ENCODE measurements at places on chromosomes 2 and 18.

DNA sequence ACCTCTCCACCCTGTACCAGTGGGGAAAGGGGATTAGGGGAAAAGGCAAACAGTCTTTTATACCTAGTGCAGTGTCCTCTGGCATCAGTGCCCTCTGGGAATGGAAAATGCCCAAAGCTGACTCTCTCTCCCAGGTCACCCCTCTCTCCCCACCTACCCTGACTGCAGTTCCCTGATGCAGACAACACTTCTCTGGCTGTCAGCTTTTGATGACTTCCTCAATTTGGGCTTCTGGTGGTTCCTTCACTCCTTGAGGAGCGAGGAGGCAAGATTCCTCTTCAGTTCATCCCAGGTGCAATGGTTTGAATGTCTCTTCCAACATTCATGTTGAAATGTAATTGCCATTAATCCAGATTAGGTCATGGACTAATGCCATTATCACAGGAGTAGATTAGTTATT, 19.7 kb upstream of the PPM1B start:
- DNase-seq = no peak

DNA sequence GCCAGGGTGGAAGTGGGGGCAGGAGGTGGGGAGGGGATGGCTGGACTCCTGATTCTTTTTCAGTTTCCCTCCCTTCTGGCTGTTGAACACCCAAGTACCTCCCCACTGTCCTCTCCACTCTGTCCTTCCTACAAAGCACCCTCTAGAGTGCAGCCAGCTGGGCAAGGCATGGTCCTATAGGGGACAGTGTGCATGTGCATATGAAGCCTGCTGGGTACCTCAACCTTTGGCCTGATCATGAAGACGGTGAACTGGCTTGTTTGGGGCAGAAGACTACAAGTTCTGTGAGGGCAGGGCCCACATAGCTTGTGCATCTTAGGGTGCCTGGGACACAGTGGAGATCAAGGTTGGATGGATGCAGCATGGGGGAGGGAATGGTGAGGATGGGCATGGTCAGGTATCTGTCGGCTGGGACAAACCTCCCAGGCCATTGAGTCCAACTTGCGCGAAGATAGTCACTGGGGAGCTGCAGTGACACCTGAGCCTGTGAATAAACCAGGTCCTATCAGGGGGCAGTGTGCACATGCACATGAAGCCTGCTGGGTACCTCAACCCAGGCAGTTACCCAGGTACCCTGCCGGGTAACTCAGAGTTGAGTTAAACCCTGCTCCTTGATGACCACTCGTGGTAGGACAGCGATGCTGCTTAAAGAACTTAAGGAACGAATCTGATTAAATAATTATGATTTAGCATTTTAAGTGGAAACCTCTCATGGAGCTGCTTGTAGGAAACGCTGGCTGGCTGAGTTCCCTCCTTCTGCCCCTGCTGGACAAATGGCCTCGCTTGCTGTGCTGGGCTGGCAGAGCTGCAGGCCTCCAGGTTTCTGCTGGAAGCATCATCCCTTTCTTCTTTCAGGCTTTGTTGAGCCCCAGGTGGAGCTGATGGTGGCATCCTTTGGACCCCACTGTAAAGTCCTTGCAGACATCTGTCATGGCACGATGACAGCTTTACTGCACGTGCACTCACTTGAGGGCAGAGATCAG, 84.0 kb downstream of the POLR1A start:
- no peak for DNase-seq

DNA sequence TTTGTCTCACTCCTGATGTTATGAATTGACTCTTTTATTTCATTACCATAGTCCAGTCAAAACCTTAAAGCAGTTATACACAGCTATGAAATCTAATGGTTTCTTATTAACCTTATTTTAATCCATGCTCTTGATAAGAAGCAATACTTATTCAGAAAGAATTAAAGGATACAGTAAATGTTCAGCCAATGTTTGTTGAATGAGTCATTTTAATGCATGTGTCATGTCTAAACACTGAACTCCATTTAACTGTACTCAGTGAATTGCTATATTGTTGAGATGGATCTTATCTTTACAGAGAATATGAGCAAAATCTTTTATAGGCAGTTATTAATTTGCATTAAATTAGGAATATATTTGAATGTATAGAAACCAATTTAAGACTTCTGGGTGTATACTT, 135.1 kb upstream of the TFPI start:
- no peak for DNase-seq

DNA sequence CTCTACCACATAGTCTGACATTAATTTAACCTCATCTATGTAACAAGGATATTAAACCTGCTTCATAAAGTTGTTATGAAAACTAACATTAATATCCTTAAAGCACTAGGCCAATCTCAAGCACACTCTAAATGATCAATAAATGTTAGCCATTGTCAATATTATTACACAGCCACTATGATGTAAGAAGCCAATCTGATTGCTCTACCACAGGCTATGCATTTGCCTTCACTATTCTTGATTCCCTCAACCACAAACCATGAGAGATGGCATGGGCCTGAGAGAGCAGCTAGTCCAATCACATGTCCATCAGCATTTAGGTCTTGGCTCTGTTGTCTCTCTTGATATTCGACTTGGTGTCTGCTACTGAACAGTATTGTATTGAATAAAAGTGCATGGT, 4.2 kb downstream of the SLC25A12 start:
- DNase-seq = no peak

GRCh38 chr2:27431395-27431794, 3.0 kb downstream of the NRBP1 start:
- DNase-seq = no peak

DNA sequence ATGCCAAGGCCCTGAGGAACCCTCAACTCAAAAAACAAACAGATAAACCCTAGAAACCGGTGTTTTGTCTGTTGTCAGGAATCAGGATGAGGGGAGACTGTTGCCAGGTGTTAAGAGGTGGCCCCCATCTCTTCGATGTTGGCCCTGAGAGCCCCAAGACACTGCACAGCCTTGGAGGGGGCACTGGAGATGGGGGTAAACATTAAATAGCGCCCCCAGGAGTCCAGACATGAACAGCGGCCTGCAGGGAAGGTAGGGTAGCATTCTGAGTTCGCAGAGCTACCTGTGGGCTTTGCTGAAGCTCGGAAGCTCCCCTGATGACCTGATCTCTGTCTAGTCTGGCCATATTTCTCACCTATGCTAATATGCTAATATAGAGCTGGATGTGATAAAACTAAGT, 97.6 kb upstream of the SMAD2 start:
- DNase-seq = no peak

DNA sequence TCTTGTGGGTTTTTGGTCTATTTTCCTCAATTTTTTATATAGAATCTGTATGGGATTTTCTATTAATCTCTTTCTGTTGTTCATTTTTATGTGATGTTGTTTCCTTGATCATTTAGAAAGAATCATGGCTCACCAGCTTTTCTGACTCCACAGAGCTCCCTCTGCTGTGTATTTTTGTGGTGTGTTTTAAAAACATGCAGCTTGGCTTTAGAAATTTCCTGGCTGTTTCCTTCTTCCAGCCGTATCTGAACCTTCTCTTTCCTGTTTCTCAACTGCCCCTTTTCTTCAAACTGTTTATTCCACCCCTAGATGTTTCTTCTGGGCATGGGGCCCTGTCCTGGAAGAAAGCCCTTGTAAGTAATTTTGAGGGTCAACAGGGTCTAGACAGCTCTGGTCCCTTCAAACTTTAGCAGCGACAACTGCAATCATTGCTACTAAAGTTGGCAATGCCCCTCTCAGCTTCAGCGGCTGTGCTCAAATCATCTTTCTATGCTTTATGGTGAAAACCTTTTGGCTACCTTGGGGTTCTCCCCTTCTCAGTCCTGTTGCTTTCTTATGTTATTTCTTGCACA, 17.6 kb upstream of the COPS8 start:
- no peak for DNase-seq

DNA sequence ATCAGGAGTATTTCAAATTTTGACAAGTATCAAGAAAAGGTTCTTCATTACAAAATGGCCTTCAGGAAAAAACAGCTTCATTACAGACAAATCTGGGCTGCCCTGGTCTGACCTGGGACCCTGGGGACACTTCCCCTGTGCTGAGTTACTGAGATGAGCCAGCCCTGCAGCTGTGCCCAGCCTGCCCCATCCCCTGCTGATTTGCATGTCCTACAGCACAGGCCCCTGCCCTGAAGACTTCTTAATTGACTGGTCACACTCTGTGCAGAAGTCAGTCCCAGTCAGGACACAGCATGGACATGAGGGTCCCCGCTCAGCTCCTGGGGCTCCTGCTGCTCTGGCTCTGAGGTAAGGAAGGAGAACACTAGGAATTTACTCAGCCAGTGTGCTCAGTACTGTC, 235.1 kb downstream of the ANKRD36B start:
- DNase-seq = no peak

DNA sequence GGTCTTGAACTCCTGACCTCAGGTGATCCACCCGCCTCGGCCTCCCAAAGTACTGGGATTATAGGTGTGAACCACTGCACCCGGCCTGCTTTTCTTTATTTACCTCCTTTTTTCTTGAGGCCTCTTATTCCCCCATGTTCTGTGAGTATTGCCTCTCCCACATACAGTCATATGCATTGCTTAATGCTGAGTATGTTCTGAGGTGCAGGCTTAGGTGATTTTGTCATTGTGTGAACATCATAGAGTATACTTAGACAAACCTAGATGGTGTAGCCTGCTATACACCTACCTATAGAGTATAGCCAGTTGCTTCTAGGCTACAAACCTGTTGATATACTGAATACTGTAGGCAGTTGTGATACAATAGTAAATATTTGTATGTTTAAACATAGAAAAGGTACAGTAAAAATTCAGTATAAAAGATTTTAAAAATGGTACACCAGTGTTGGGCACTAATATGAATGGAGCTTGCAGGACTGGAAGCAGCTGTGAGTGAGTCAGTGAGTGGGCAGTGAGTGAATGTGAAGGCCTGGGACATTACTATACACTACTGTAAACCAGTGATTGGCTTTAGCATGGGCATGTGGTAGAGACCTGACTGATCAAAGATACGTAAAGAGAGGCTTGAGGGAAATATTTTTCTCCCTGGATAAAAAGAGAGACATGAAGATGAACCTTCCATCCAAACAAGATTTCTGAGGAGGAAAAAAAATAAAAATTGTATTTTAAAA, 17.6 kb downstream of the SLC39A10 start:
- no peak for DNase-seq

DNA sequence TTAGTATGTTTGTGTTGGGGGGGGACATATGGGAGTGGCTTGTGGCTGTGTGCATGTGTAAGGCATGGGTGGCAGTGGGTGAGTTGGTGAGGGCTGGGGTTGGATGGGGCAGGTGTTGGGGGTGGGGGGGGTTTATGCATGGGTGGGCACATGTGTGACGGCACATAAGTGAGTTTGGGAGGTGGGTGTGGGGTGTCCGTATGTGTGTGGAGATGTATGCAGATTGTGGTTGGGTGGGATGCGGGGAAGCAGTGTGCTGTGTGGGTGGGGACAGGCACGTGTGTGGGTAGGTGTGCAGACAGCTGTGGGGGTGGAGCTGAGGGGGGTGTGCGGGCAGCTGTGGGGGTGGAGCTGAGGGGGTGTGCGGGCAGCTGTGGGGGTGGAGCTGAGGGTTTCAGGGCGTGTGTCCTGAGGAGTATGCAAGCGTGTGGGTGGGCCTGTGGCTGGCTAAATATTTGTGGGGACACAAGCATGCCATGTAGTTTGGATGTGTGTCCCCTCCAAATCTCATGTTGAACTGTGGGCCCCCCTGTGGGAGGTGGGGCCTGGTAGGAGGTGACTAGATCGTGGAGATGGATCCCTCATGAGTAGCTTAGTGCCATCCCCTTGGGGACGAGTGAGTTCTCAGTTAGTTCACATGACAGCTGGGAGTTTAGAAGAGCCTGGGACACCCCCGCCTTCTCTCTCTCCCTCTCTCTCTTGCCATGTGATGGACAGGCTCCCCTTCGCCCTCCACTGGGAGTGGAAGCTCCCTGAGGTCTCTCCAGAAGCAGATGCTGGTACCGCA, 59.4 kb downstream of the ANKMY1 start:
- no peak for DNase-seq

DNA sequence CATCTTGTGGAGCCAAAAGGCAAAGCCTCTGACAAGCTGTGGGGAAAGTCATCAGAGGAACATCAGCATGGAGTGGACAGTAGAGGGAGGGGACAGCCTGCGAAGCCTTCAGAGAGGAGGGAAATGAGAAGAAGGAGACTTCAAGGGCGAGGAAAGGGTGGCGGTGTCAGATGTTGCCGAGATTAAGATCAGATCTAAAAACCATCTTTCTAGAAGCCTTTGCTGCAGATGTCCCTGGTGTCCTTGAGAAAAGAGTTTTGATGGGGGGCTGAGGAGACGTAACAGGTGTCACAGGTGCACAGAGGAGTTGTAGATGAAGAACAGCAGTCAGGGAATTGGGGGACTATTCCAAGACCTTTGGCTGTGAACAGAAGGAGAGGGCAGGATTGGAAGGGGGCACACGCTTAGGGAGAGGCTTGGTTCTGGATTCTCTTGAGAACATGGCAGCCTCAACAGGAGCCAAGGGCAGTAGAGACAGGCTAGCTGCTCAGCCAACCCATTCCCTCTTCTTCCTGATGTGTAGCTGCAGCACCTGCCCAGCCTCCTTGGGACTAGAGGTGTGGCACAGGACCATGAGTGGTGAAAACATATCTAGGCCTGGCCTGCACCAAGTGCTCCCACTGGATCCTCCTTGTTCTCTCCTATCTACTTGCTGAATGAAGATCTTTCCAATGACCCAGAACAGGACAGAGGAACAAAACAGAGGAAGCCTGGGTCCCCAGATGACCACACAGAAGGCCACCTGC, 22.7 kb upstream of the NCL start:
- DNase-seq = no peak

DNA sequence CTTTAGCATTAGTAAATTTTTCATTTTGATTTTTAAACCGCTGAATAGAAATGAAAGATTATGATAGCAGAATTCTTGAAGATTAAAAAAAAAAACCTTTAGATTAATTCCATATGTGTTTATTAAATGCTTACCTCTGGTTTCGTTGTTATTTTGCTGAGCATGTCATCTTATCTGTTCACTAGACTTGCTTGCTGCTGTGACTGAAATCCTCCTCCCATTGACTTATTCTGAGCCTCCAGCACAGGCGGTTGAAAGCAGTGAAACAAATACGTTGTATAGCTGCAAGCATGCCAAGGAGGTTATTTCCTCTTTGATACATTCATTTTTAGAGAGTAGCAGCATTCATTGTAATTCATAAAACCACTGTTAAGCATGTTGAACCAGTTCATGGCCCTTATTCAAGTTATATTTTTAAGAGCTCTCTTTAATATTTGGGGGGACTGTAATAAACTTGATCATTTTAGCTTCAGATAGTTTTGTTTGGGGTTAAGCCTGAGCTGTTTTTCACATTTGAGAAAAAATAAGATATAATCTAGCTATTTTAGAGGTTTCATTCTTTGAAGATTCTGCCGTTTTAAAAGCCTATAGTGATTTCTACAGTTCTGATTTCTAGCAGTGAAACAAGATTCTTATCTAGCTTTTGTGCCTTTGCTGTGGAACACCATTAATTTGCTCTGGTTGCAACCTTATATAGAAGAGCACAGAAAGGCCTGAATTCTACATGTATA, at the start of gene HTR2B:
TSS of gene HTR2B (minus strand) at position 205 of the 731 bp plus-strand sequence. CDS start 1,278 bp downstream, outside the sequence.
- no peak for DNase-seq

GRCh38 chr2:61807036-61807757, 46.7 kb downstream of the FAM161A start:
- DNase-seq = no peak
